ENCODE measurements at places on chromosomes 11 and 22. TPM values are rescaled to one million over a fixed set of nuclear protein-coding genes. Genes with fewer than 3 reads are reported as not detected.
A peak's percentile ranks its signal among the peaks of the same experiment; 100 is the strongest.

DDT gene
- polyA plus RNA-seq = 188 TPM

RTCB gene
- 95.7 TPM for polyA plus RNA-seq

DNA sequence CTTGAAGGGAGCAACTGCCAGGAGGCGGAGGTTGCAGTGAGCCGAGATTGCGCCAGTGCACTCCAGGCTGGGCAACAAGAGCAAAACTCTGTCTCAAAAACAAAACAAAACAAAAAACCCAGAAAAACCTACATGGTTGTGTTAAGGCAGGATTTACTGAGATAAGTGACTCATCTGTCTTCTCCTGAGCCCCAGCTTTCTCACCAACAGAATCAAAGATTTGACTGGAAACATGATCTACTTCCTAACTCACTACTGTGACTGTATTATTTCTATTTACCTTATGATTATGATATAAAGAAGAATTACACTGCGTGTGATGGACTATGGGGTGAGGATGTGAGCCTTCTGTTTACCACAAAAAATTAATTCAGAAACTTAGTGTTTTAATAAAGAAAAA, 21.8 kb downstream of the FAM118B start:
- DNase-seq = no peak

DNA sequence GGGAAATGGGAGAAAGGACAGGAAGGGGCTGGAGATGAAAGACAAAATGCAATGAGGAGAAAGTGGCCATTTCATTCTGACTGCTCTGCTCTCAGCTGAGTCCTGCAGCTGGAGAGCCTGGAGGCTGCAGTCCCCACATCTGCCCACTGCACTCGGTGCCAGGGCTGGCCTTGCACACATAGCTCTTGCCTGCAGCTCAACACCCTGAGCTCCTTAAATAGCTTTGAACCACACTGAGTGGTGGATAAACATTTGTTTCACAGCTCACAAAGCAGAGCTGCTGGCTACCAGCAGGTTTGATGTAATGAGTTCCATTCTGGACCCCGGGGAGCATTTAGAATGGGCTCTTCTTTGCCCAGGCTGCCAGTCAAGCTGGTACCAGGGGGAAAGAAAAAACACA, 426.1 kb upstream of the CADM1 start:
- no peak for DNase-seq

- no peak for DNase-seq
Observed at GRCh38 chr11:19659529-19659928, 53.1 kb upstream of the NAV2 start.

DNA sequence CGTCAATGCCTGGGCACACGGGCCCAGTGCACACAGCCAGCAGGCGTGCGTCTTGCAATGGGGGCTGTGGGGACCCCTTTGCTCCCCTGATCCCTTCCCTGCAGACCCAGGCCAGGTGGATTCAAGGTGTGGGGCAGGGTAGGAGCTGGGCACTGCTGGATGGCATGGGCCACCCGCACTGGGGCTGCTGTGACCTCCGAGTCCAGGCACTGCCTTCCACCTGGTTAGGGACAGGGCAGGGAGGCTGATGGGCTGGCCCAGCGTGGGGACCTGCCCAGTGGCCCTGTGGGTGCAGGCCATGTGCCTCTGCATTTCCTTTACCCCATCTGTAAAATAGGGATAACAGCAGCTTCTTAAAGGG, 22.9 kb downstream of the KCNQ1 start:
- DNase-seq = no peak

DNA sequence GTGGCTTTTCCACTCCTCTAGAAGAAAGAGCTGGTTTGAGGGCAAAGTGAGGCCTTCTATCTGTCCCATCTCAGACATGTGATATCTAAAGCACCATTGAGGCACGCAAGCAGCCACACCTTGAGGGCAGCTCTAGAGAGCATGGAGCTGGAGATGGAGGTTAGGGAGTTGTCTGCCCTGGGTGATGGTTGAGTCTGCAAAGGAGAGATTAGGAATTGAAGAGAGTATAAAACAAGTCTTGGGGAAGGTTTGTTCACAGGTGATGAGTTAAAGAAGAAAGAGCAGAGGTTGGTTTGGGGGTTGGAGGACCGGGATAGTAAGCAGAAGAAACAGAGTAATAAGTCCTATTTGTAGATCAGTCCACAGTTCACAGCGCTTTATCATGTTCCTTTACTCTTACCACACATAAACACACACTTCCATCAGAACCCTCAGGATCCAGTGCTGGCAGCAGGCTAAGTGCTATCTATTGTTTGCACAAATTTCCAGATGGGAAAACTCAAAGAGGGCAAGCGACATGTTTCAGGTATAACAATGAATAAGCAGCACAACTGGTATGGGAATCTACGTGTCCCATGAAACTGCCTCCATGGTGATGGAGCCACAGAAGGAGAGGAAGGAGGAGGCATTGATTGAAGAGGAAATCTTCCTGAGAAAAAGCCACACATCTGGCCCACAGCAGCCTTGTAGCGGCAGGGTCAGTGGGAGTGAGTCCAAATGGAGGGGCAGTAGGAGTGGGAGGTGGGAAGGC, 65.8 kb downstream of the RASSF10 start:
- no peak for DNase-seq

DNA sequence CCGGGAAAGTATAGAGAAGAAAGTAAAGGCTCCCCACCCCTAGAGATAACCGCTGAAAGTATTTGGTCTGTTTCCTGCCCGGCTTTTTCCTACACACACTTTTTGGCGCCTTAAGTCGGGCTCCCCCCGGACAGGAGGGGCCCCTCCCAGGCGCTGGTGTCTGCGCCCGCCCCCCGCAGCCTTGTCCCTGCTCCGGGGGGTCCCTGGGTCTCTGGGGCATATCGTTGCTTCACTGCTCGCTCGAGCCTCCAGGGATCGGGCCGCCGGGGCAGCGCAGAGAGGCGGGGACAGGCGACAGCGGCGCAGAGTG, 928 bp upstream of the CRACR2B start:
- no peak for DNase-seq

- no peak for DNase-seq
Observed at GRCh38 chr22:46674367-46674781, 54.2 kb downstream of the GRAMD4 start.

DNA sequence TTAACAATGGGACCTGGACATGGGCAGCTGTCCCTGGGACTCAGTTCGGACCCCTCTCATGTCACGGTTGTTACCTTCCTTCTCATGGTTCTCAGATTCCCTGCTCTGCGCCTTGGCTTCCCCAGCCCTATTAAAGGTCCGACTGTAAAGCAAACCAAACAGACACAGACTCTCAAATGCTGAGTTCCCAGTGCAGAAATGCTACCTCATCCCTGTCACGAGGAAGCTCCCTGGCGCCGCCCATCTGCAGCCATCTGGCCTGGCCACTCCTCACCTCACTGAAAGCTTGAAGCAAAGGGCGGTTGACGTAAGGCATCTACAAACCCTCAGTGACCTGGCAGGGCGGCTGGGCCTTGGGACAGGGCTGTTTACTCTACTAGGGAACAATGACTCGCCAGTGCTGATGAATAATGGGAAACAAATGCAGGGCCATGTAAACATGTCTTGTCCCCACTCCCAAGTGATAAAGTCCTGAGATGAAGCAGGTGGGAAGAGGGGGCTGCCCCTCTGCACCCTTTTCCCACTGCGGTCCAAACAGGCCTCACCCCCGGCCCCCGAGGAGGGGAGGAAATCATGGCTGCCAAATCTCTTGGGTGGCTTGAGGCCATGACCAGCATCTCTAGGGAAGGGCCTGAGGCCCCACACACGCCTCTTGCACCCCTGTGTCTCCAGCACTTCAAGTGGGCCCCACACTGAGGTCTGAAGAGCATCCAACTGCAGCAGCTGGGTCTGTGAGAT, 49.3 kb downstream of the SCUBE1 start:
- peak; percentile 32 for DNase-seq

Measured in A549 (cell line).